Thyroid gland (tissue), 4 donors: ENCODE measurements at places on chromosomes 12 and 14.

DNA sequence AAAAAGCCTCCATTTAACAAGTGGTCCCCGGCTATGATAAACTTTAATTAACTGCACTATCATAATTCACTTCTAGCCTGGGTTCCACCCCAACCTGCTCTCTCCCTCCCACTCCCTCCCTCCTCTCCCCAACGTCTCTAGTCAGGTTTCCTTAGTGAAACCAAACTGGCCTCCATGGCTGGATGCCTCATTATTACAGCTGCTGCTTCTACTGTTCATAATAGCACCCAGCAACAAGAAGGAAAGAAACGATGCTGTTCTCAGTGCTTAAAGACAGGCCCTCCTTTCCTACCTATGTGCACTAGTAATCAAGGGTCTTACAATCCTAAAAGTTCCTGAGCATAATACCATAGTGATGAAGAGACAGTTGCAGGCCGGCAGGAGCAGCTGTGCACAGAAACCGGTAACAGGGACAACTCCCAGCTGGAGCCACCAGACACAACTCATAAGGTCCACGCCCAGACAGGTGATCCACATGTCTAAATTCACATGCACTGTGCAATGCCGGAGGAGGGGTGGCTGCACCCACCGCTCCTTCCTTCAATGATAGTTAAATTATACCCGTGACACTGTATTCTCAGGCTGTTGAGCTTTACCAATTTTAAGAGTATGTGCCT, 6.2 kb downstream of the IRF2BPL start:
- no peak for DNase-seq

DNA sequence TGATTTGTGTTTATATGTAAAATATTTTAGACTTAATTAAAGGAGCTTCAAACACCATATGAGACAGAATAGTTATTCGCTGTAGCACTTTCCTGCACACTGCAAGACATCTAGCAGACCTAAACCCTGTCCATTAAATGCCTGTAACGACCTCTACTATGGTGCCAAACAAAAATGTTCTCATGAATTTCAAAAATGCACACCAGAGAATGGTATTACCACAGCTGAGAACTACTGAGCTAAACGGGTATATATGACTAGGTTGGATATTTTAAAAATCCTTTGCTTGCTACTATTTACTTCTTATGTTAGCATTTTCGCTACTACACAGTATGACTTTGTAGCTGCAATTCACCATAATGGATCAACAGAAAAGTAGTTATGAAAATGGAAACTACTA, 34.8 kb downstream of the SPPL3 start:
- DNase-seq: no peak

DNA sequence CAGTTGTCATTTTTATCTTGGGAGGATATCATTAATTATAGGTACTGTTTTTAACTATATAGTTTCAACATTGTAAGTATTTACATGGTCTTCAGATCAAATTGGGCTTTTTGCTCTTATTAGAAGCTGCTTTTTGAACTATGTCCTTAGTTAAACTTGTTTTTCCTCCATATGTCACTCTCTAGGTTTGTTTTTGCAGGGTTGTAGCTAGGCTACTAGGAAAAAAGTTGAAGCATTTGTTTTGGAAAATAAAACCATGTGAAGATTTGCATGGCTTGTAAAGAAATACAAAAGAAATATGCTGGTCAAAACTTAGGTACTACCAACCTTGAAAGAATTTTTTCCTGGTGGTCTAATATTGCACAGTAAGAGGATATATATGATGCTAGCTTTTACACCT, 3.4 kb downstream of the ARID2 start:
- DNase-seq: no peak

DNA sequence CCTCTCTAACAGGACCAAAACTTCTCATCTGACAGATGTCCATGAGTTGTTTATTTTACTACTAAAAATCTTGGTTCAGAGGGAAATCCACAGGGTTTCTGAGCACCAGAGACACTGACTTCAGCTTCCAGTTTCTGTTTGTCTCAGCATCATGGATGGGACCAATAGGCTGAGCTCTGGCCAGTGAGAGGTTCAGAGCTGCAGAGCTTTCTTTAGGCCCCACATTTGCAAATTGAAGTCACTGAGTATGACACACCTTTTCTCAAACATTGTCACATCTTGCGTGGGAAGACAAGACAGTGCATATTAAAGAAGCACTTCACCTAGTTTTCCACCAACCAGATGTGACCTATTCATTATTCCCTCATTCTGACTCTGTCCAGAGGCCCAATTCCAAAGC, 45.2 kb downstream of the RDH12 start:
- DNase-seq: no peak

DNA sequence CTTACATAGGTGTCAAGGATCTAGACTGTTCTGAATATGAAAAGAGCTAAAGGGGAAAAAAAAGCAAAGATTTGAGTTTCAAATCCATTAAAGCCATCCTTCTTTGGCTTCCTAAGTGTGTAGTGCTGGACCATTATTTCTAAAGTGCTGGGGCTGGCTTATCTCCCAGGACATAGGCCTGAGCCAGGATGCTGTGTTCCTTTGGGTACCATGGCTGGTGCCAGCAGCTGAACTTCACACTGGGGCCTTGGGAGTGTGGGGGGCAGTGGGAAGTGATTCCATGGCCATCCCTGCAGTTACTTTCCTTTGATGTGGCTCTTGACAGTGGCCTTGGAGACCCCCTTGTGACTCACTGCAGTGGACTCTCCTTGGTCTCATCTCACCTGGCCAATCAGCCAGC, 20.8 kb downstream of the PRMT8 start:
- DNase-seq: no peak

DNA sequence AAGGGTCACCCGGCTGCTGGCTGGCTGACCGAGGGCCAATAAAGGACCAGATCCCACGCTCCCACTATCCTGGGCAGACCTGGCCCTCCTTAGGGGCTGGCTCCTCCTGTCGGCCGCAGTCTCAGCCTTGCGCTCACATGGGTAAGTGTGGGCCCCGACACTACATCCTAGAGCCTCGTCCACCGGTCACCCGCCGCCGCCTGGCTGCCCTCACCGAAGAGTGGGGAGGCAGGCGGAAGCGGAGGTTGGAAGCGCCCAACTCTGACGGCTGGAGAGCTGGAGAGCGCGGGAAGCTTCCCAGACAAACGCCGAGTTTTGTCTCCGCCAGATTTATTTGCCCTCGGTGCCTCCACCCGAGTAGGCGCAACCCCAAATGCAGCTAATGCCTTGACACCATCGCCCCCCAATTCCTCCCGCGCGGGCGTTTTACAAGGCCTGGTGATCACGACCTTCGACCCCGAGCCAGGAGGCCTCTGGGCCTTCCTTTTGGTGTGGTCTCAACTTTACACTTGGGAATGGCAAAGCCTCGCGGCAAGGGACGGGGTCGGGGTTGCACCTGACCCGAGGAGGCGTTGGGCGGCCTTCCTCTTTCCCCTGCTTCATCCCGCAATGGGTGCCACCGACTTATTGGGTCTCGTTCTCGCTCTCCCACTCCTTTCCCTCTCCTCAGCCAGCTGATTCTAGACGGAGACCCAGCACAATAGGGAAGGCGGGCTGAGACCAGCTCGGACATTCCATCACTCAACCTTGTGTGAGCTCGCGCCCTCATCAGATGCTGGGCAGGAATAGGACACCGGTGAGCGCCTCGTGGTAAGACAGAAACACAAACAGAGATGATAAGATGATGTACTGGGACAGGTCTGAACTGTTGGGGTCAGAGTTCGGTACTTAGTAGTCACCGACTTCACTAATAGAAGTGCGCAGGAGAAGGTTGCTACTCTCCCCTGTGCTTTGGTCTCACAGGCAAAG, 78.3 kb upstream of the ANO4 start:
- DNase-seq: no peak

- DNase-seq: no peak
Observed at GRCh38 chr12:46499901-46500300, 127.3 kb upstream of the SLC38A2 start.

DNA sequence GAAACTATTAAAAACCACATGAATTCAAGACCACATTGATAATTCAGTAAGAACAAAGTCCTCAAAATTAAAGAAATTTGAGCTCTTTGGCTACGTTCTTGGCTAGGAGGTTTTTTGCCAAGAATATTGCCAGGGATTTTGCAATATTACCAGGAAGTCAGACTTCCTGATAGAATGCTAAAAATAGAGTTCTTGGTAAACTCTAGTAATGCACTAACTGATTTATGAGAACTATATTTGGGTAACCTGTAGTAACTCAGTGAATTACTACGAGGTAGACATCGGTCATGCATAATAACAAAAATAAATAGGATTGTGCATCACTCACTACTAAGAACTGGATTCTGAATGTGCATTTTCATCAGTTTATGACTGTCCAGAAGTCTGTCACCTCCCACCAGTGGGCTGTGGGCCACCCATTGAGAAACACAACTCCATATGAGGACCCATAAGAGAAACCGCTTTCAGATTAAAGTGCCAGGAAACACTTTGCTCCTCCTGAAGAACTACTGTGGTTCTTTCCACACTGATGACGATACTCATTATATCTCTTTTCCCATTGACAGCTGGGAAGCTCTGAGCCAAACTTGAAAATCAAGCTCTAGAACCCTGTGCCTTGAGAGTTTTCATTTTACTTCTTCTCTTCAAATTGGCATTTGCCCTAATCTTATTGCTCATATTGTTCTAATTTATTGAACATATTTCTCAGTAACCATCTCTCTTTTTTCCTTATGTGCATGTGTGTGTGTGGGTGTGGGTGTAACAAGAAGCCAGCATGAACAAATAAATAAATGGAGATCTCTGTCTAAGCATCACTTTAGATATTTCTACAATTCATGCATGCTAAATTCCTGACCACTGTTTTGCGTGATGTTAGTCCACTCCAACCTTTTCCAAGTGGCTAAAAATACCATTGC, 116.6 kb downstream of the BCL11B start:
- no peak for DNase-seq

GRCh38 chr12:89140141-89140540, 212.2 kb downstream of the DUSP6 start:
- no peak for DNase-seq

DNA sequence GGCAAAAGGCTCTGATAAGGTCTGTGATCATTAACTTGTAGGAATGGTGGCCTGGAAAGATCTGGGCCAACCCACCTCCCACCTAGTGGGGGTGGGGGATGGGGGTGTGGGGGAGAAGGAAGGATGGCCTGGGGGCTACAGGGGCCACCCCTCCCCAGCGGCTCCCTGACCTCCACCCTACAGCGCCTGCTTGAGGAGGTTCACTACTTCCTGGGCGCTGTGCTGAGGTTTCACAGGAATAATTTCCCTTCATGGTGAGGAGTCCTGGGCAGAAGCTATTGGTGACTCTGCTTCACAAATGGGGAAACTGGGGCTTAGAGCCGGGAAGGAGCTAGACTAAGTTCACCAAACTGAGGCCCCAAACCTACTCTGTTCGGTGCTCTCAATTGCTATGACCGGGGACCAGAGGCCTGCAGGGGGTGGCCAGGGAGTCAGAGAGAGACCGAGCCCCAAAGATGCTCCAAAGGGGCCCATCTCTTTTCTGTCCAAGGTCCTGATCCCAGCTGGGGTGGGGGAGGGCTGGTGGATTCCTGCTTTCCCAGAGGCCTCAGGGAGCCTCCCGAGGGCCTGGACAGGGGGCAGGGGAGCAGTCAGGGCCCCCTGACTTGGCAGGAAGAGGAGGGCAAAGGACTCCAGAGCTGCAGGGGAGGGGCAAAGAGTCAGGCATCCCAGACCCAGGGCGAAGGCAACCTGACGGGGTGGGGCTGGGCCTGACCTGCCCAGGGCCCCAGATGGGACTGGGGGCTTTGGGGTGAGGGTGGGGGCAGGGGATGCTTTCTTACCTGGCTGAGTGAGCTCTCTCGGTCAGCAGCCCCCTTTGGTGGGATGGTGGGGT, 1.7 kb downstream of the HNF1A start:
- no peak for DNase-seq

- DNase-seq: no peak
Observed at GRCh38 chr14:104317975-104318557, 179.7 kb downstream of the KIF26A start.

- DNase-seq: no peak
Observed at GRCh38 chr12:108078428-108078827, 50.7 kb upstream of the WSCD2 start.

DNA sequence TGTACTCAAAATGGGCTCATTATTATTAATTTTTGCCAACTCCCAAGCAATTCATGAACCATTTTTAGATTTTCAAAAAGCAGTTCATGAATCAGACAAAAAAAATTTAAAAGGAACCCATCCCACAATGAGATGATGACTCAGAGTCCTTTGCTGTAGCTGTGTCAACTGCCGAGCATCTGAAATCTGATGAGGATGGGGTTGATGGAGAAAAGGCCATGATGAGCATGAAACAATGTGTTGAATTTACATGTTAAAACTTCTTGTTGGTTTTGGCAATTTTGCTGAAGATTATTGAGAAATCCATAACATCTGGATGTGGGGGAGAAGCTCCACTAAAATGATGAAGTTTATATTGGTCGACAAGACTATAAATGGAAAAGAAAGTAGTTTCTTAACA, 378.0 kb downstream of the FOXG1 start:
- no peak for DNase-seq

GRCh38 chr12:10142976-10143589, 13.1 kb upstream of the CLEC7A start:
- DNase-seq: no peak
